WTC11 (cell line): ENCODE measurements at places on chromosomes 1 and 21.

DNA sequence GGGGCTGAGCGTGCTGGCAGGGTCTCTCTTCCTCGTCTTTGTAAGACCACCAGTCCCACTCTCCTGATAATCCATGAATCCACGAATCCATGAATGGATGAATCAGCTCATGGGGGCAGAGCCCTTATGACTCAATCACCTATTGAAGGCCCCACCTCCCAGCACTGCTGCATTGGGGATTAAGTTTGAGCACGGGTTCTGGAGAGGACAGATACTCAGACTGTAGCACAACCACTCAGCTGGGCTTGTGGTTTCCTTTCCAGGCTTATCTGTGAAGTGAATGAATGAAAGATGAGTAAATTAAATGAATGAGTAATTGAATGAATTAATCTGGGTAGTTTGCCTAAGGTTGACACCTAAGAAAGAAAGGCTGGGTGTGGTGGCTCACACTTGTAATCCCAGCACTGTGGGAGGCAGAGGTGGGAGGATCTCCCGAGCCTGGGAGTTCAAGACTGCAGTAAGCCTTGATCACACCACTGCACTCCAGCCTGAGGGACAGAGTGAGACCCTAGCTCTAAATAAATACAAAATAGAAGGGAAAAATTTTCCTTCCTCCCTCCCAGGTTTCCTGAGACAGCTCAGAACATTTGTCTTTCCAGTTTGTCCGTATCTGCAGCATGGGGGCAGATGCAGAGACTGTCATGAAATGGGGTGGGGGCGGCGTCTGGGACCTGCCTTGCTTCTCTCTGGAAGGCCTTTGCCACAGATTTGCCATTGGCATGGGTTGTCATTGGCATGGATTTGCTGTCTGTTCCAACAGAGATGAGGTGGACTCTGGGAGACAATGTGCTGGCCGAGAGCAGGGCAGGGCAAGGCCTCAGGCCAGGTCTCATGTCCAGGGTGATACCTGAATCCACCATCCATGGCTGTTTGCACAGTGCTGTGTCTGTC, 187.7 kb upstream of the C1orf174 start:
- DNase-seq, result no peak

- DNase-seq, result peak; percentile 48
Observed at GRCh38 chr1:37808369-37809319, 636 bp upstream of the YRDC start.

DNA sequence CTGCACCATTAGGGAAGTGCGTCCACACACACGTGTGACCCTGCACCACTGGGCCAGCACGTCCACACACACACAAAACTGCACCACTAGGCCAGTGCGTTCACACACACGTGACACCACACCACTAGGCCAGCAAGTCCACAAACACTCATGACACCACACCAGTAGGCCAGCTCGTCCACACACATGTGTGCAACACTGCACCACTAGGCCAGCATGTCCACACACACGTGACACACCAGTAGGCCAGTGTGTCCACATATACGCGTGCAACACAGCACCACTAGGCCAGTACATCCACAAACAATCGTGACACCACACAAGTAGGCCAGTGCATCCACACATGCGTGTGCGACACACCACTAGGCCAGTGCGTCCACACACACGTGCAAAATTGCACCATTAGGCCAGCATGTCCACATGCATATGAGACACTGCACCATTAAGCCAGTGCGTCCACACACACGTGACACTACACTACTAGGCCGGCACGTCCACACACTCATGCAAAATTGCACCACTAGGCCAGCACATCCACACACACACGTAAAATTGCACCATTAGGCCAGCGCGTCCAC, 235.0 kb downstream of the SLC45A1 start:
- DNase-seq, result no peak

DNA sequence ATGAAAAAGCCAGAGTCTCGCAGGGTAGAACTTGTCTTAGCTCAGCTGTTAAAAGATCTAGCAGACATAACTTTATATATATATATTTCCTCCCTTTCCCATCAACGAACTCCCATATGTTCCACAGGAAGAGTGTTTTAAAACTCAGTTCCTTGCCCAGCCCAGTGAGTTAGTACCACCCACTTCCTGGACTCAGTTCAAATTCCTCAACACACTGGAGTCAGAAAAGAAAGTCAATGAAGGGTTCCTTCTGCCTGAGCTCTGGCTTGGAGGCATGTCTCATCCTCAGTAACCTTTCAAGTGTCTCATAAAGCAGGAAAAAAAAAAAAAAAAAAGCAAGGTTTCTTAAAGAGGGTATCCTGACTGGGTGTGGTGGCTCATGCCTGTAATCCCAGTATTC, 15.6 kb downstream of the TPM3 start:
- DNase-seq, result no peak

- DNase-seq, result no peak
Observed at GRCh38 chr1:167083066-167083665, 7.0 kb downstream of the GPA33 start.
